Osteocyte (in vitro differentiated cells): ENCODE measurements at places on chromosomes 5 and 9.

DNA sequence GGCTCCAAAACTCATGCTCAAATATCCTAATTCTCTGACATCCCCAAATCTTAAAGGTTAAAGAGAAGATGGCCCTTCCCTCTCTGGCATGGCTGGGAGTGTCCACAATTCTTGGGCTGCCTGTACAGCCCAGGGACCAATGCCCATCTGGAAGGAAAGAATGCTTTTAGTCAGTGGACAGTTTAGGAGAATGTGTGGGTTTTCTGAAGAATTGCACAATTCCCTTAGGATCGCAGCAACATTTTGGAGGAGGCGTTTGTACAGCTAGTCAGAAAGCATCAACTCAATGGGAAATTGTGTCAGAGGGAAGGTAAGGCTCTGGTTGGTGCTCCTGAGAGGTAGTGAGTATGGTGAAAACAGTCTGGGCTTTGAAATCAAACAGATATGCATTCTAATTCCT, 15.0 kb downstream of the FAM193B start:
- DNase-seq, result no peak

DNA sequence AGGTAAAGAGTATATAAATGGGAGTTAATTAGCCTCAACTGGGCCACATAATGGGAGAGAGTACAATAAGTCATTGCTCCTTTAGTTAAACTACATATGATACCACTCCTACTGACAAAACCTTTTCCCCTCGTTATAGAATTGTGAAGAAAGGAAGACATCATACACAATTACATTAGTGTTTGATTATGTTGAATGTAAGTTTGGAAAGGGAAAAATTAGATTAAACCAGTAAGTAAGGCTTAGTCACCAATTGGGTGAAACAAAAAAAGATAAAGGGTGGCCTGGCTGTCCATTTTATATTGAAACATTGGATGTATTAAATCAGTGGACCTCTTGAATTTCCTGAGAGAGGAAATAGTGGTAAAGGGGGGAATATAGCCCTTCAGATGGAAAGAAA, 464.3 kb upstream of the PAPPA start:
- DNase-seq, result no peak

DNA sequence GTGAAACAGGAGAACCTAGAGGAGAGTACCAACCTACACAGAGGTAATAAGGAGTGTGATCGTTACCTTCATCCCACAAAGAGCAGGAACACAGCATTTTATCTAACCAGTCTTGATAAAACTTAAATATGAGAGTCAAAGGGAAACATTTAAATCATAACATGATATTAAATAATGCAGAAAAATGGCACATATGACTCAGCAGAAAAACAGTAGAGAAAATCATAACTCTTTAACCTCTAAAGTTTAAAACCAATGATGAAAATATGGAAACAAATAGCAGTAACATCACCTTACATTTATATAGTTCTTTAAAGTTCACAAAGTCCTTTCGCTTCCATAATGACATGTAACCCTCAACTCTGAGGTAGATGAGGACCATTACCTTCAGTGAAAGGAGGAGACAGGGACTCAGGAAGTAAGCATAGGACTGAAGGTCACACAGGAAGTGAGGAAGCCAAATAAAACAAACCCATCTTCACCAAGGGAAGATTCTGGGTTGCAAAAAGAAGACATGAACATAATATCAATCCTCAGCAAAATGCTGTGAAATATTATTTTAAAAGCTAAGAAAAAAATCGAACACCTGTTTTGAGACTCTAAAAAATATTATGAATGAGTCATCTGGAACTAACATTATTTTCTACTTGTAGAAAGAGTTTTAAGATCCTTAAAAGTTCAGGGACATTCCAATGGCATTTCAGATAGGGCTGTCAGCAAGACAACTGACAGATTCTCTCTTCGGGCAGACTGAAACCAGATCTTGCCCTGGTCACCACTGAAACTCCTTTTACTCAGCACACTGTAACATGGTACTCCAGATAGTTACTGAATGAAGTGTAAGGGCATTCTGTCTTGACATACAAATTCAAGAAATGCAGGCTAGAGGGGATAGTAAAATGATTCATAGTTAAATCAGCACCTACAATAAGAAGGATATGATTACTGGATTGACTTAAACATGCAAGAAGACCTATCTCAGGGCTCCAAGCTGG, 148.5 kb downstream of the EPB41L4A start:
- DNase-seq, result no peak

DNA sequence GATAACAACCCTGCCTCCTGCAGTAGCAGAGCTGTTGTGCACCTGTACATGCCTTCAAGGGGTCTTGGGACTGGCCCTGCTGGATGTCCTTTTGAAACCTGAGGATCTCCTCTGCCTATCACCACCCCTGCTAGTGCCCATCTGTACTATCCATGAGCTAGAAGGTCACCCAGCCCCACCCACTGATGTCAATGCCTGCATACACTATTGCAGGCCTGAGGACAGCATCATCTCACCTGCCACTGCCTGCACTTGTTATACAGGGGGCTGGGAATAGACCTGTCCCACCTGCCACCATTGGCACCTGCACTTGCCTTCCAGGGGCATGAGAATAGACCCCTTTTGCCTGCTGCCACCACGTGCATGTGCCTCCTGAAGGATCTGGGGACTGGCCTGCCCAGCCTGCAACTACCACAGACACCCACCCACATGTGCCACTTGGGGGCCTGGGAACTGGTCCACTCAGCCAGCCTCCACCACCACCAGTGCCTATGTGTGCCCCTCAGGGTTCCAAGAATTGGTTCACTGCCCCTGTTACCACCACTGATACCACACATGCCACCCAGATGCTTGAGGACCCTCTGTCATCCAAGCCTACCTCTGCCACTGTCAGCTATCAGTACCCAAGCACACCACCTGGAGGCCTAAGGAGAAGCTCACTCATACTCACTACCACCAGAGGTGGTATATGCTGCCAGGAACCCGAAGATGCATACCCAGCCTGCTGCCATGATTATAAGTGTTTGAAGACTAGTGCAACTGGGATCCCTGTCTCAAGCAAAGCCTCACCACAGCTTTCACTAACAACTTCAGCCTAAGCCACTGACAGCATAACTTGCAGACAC, 159.7 kb downstream of the SGCD start:
- DNase-seq, result no peak
